ENCODE measurements at places on chromosomes 13 and 19.

DNA sequence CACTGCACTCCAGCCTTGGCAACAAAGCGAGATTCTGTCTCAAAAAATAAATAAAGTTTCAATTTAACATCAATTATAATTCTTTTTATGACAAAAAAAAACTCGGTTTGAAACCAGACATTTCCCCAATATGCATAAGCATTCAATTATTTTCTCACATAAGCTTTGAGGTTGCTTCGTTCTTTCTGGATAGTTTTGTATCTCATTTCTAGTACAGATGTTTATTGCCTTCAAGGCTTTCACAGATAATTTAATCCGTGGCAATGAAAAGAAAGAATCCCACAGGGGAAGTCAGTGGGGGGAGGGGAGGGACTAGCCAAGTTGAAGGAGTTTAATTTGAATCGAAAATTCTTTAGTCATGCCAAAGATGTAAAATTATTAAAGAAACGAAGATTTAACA, 29.6 kb upstream of the TSC22D1 start:
- no peak for DNase-seq

DNA sequence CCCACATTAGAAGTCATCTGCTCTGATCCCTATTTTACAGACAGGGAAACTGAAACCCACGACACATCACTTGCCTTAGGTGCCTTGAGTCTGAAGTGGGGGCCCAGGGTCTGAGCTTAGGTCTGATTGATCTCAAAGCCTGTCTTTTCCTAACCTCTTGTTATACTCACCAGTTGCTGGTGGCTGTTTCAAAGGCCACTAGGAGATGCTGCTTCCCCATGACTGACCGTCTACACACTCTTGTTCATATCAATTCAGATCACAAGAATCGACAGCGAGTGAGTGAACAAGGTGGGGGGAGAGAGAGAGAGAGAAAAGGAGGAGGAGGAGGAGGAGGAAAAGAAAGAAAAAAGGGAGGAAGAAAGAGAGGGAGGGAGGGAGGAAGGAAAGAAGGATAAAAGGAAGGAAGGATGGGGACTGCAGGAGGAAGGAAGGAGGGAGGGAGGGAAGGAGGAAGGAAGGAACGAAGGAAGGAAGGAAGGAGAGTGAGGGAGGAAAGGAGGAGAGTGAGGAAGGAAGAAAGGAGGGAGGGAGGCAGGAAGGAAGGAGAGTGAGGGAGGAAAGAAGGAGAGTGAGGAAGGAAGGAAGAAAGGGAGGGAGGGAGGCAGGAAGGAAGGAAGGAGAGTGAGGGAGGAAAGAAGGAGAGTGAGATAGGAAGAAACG, 3.3 kb downstream of the OR10H1 start:
- DNase-seq, result no peak

- no peak for DNase-seq
Measured at GRCh38 chr13:47179321-47179720, 282.5 kb upstream of the HTR2A start.

- DNase-seq, result no peak
Measured at GRCh38 chr19:50750010-50750409, 20.3 kb upstream of the GPR32 start.

DNA sequence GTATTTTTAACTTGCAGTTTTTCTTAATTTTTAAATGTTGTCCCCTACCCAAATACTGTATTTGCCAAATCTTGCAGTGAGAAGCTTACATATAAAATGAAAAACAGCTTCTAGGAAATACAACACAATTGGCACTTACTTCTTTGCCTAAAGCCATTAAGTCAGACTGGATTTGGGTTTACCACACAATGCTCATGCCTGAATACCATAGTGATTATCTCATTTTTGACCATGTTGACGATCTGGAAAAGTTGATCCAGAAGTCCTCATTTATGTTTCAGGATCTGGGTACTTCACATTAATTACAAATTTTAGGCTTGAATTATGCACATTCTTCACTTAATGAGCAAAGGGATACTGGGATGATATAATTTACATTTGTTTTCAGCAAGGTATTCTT, 2.4 kb downstream of the RNF6 start:
- peak; percentile 63 for DNase-seq

DNA sequence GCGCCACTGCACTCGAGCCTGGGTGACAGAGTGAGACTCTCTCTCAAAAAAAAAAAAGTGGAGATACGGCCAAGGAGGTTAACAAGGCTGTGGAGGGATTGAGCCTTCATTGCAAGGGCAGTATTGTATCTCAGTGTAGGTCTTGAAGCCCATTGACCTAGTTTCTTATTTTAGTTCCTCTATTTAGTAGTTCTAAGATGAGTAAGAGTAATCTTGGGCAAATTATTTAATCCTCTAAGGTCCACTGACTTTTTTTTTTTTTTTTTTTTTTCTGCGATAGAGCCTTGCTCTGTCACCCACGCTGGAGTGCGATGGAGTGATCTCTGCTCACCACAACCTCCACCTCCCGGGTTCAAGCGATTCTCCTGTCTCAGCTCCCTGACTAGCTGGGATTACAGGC, 14.3 kb upstream of the ILF3 start:
- DNase-seq, result no peak

- DNase-seq, result no peak
Measured at GRCh38 chr19:15488489-15489226, 9.4 kb upstream of the PGLYRP2 start.

- no peak for DNase-seq
Measured at GRCh38 chr13:39699274-39699673, 43.8 kb downstream of the COG6 start.
